ENCODE measurements at places on chromosomes 6 and 20. TPM values are rescaled to one million over a fixed set of nuclear protein-coding genes. Genes with fewer than 3 reads are reported as not detected.

The ATP6V1G2 gene
- 0.46 TPM for total RNA-seq

The MICB gene
- 6.5 TPM for total RNA-seq

The PAK5 gene
- not detected for total RNA-seq

The THBD gene
- total RNA-seq = 113 TPM

The SS18L1 gene
- 9.0 TPM for total RNA-seq

Measured in A549 treated with Hydrocortisone at 1 μM for 4 hours (cell line).